ENCODE measurements at places on chromosomes 7 and 10.

- no peak for DNase-seq
These were observed 151.4 kb downstream of the TMEM168 start for GRCh38 chr7:112638675-112639400.

- no peak for DNase-seq
These were observed 88.6 kb downstream of the RNF216 start for GRCh38 chr7:5692845-5693278.

DNA sequence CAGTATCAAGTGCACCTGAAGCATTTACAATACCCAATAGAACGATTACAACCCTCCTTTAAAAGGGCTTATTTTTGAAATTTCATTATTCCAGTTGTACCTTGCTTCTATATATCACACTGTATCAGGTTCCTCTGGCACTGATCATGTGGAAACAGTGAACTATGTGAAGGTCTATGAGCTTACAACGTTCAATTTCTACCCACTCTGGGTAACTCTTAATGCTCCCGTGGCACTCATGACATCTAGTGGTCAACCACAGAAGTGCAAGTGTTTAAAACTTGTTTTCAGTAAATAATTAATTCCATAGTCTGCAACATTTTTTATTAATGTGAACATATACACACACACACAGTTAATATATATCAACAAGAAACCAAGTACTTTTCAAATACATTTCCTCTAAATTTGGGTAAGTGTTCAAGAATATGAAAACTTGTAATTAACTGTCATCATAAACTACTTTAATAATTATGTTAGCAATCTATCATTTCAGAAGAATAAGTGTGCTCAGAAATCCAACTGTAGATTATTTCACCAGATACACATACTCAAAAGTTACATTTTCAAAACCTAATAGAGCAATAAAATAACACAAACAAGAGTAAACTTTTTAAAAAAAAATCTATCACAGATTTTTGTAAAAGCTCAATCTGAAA lies 61.0 kb downstream of the MPP7 start:
- DNase-seq: no peak

DNA sequence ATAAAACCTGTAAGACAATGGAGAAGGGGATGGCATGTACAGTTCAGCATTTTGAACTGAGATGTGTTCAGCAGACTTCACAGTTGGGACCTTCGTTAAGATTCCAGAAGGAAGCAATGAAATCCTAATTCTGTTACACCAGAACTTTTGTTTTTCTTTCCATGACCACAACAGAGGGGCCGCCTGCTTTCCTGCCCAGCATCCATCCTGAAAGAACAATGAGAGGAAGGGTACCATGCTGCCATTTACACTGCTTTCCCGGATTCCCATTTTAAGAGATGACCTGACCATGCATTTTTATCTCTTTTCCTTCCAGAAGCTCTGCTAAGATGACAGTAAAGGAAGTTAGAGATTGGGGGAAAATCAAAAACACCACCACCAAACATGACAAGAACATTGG lies 92.7 kb downstream of the PIP4K2A start:
- no peak for DNase-seq

GRCh38 chr10:109931163-109931562 lies 7.9 kb upstream of the XPNPEP1 start:
- no peak for DNase-seq

Measured in activated T-cell treated with anti-CD3 and anti-CD28 coated beads, Interleukin-2, amount 50 U/mL, for 48 hours (primary cell).